Vagina (tissue), 2 donors: ENCODE measurements at places on chromosomes 3 and 15. TPM values are rescaled to one million over a fixed set of nuclear protein-coding genes. Genes with fewer than 3 reads are reported as not detected.

Gene CCDC39
- total RNA-seq = not detected

Gene ZNF385D
- 13.5 TPM for total RNA-seq

Gene NTRK3
- 4.9 TPM for total RNA-seq

Gene DAZL
- not detected for total RNA-seq

Gene MEIS2
- total RNA-seq = 76.9 TPM

Gene NDUFB5
- 48.9 TPM for total RNA-seq

Gene HDAC11
- total RNA-seq = 12.0 TPM

Gene STRA6
- total RNA-seq = 0.98 TPM

Gene ACP3
- total RNA-seq = 12.3 TPM

Gene KCNMB3
- 1.2 TPM for total RNA-seq

Gene CSPG4
- total RNA-seq = 23.1 TPM

Gene WDR48
- total RNA-seq = 43.7 TPM

Gene BOC
- 93.1 TPM for total RNA-seq

Gene RAB6B
- total RNA-seq = 3.7 TPM
